ENCODE measurements at places on chromosomes 11 and 22. TPM values are rescaled to one million over a fixed set of nuclear protein-coding genes. Genes with fewer than 3 reads are reported as not detected.

GRCh38 chr22:50326225-50326955, 422 bp downstream of the DENND6B start:
- peaks cover 13% of the 10 kb centered on the region for H3K4me1 ChIP-seq
- DNase-seq, result no peak
- peak overlapping the region; percentile 50 for H3K4me3 ChIP-seq
- no peaks in the 10 kb centered on the region for H3K36me3 ChIP-seq

The CASP5 gene
- 40.5 TPM for total RNA-seq

The NCAM1 gene
- 18.6 TPM for total RNA-seq

DNA sequence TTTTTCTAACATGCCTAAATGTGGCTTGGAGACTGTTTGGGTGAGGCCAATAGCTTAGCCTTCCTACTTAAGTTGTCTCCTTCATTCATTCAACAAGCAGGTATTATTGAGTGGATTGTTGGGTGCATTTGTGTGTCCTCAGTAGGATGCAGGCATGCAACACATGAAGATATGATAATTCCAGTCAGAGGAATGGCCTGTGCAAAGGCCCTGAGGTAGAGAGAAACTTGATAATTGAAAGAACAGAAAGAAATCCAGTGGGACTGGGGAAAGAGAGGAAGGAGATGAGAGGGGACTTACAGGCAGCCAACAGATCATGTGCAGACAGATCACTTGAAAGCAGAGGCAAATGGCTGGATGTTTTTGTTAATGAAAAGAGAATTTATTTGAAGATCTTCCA, 15.3 kb upstream of the PRAME start:
- H3K27me3 ChIP-seq, result peaks cover 6% of the 10 kb centered on the region
- H3K4me3 ChIP-seq, result no peak overlapping the region
- no peak for DNase-seq
- H3K36me3 ChIP-seq, result no peaks in the 10 kb centered on the region

The MCHR1 gene
- total RNA-seq, result not detected

DNA sequence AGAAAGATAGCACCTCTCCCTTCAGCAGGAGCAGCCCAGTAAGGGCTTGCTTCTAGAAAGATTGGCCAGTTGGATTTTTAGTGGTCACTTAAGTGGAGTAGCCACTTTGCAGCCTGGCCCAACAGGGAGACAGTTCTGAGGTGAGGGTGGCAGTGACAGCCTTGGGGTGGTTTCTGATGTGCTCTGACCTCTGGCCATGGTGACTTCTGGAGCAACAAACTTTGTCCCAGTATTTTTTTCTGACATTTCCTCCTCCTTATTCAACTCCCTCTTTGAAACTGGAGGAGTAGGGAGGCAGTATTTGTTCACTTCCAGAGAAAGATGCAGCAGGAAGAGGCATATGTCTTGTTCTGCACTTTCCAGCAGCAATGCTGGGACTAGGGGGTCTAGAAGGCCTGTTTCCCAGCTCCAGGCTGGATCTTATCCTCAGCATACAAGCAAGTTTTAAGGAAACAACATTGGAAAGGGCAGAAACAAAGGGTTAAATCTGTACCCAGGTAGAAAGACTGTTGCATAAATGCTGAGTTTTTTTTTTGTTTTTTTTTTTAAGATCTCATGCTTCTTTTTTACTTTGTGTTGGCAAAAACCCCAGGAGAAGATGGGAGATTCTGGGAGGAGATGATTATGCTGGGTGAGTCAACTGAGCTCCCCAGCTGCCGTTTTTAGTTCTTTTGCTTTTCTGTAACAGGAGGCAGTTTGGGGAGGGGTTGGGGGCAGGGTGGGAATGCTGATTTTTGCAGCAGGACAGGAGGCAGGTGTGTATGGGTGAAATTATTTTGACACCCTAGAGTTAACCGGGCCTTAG, 37.2 kb downstream of the RCOR2 start:
- DNase-seq, result peak; percentile 31
- no peaks in the 10 kb centered on the region for H3K27me3 ChIP-seq
- H3K27ac ChIP-seq, result peak overlapping the region; percentile 59
- H3K4me3 ChIP-seq, result no peak overlapping the region

DNA sequence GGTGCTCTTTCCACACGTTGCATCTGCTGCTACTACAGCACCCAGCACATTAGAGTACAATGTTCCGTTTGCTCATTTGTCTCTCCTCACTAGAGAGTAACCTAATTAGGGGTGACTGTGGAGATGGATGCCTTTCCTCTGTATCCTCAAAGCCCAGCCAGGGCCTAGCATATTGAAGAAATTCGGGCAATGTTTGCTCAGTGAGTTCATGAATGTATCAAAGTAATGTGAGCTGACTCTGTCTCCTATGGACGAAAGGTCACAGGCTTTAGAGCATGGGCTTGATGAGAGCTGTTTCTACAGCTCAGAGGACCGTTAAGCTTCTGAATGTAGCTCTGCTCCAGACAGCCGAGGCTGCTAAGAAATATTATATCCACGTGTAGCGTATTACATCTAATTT, 67.5 kb downstream of the C11orf58 start:
- H3K4me1 ChIP-seq, result peaks cover 12% of the 10 kb centered on the region
- H3K27me3 ChIP-seq, result no peaks in the 10 kb centered on the region
- no peak overlapping the region for H3K4me3 ChIP-seq
- no peaks in the 10 kb centered on the region for H3K36me3 ChIP-seq

GRCh38 chr22:19965771-19966709, 24.4 kb upstream of the TXNRD2 start:
- DNase-seq, result no peak
- no peak overlapping the region for H3K4me3 ChIP-seq
- H3K27me3 ChIP-seq, result no peaks in the 10 kb centered on the region
- no peaks in the 10 kb centered on the region for H3K36me3 ChIP-seq

The MUC2 gene
- total RNA-seq, result 439 TPM

DNA sequence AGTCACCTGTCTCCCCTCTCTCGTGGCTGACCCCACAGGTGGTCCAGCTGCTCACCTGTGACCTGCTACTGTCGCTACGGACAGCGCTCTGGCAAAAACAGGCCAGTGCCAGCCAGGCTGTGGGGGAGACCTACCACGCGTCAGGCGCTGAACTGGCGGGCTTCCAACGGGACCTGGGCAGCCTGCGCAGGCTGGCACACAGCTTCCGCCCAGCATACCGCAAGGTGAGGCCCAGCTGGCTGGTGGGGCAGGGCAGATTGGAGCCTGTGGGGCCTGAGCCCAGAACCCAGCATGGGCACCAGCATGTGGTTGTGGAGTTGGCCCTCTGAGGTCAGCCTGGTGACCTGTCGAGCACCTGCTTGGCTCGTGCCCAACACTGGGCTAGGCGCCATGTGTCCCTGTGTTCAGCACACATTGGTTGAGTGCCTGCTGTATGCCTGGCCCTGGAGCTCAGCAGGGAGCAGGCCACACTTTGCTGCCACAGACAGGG, 11.9 kb downstream of the SHISA8 start:
- no peak overlapping the region for H3K4me3 ChIP-seq
- no peaks in the 10 kb centered on the region for H3K4me1 ChIP-seq
- DNase-seq, result no peak
- H3K36me3 ChIP-seq, result peaks cover 24% of the 10 kb centered on the region
- H3K27ac ChIP-seq, result no peak overlapping the region
- no peaks in the 10 kb centered on the region for H3K27me3 ChIP-seq

The PHOX2A gene
- total RNA-seq, result 0.79 TPM

GRCh38 chr22:35625763-35626432, 8.8 kb upstream of the MB start:
- no peak overlapping the region for H3K27ac ChIP-seq
- DNase-seq, result no peak
- no peaks in the 10 kb centered on the region for H3K36me3 ChIP-seq
- H3K4me1 ChIP-seq, result peaks cover 27% of the 10 kb centered on the region
- H3K27me3 ChIP-seq, result no peaks in the 10 kb centered on the region

GRCh38 chr11:14059491-14059890, 97.0 kb downstream of the SPON1 start:
- no peak overlapping the region for H3K27ac ChIP-seq
- no peaks in the 10 kb centered on the region for H3K27me3 ChIP-seq
- H3K4me3 ChIP-seq, result no peak overlapping the region
- no peaks in the 10 kb centered on the region for H3K4me1 ChIP-seq

The GSTP1 gene
- total RNA-seq, result 578 TPM

DNA sequence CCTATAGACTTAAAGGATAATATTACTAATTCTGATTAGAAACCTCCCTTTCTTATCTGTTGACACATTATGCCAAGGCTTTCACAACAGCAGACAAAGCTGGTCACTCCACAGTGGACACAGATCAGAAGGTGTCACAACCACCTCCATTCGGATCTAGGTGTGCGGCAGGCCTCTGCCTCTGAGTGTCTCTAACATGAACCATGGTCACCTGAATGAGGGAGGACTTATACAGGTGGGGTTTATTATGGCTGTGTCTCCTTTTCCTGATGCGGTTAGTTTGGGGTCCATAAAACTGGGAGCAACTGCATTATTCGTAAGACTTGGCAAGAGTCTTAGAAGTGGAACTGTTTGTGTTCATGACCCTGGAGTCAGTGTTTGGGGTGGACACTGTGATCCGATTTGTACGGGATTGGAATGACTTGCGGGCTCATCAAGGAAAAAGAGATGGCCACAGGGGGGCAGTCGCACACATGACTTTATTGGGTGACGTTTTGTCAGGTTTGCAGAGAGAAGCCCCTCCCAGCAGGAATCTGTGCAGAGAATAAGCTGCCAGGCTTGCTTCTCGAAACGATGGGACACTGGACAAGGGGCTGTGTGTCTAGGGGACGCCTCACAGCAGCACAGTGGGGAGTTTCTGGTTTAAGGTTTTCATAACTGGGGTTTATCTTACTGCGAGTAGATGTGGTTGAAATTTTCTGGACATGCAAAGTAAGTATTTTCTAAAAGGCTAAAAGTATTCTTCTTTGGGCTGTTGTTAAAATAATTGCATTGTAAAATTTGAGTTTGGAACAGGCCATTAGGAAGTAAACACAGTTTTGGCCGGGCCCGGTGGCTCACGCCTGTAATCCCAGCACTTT, 90.6 kb downstream of the GAB4 start:
- peaks cover 24% of the 10 kb centered on the region for H3K27me3 ChIP-seq
- no peaks in the 10 kb centered on the region for H3K36me3 ChIP-seq
- DNase-seq, result peak; percentile 47
- H3K4me3 ChIP-seq, result no peak overlapping the region
- H3K4me1 ChIP-seq, result no peaks in the 10 kb centered on the region

- no peak for DNase-seq
- no peaks in the 10 kb centered on the region for H3K27me3 ChIP-seq
- no peak overlapping the region for H3K27ac ChIP-seq
- H3K4me3 ChIP-seq, result no peak overlapping the region
Observed at GRCh38 chr11:107683807-107684206, 28.0 kb downstream of the SLN start.

GRCh38 chr11:69287968-69288882, 5.7 kb upstream of the MYEOV start:
- peaks cover 40% of the 10 kb centered on the region for H3K4me1 ChIP-seq
- H3K27ac ChIP-seq, result peak overlapping the region; percentile 83
- no peaks in the 10 kb centered on the region for H3K27me3 ChIP-seq
- no peaks in the 10 kb centered on the region for H3K36me3 ChIP-seq
- DNase-seq, result peak; percentile 91

GRCh38 chr22:29320546-29320945, 5.0 kb upstream of the RASL10A start:
- no peak for DNase-seq
- H3K36me3 ChIP-seq, result no peaks in the 10 kb centered on the region
- peaks cover 4% of the 10 kb centered on the region for H3K4me1 ChIP-seq

The CPT1B gene
- 37.8 TPM for total RNA-seq

The KCNA4 gene
- not detected for total RNA-seq

The JHY gene
- 5.2 TPM for total RNA-seq

- H3K27me3 ChIP-seq, result no peaks in the 10 kb centered on the region
- no peak overlapping the region for H3K4me3 ChIP-seq
- no peaks in the 10 kb centered on the region for H3K36me3 ChIP-seq
Observed at GRCh38 chr11:30635401-30635989, 49.3 kb upstream of the MPPED2 start.
